ENCODE measurements at places on chromosomes 16 and 17.

- no peak for DNase-seq
Observed at GRCh38 chr17:66240013-66240412, 10.8 kb upstream of the APOH start.

- DNase-seq: no peak
Observed at GRCh38 chr16:48617711-48618148, 7.8 kb upstream of the N4BP1 start.

GRCh38 chr16:11205065-11205699, 50.8 kb downstream of the SOCS1 start:
- no peak for DNase-seq

- no peak for DNase-seq
Observed at GRCh38 chr17:46053911-46054534, 55.0 kb downstream of the STH start.

DNA sequence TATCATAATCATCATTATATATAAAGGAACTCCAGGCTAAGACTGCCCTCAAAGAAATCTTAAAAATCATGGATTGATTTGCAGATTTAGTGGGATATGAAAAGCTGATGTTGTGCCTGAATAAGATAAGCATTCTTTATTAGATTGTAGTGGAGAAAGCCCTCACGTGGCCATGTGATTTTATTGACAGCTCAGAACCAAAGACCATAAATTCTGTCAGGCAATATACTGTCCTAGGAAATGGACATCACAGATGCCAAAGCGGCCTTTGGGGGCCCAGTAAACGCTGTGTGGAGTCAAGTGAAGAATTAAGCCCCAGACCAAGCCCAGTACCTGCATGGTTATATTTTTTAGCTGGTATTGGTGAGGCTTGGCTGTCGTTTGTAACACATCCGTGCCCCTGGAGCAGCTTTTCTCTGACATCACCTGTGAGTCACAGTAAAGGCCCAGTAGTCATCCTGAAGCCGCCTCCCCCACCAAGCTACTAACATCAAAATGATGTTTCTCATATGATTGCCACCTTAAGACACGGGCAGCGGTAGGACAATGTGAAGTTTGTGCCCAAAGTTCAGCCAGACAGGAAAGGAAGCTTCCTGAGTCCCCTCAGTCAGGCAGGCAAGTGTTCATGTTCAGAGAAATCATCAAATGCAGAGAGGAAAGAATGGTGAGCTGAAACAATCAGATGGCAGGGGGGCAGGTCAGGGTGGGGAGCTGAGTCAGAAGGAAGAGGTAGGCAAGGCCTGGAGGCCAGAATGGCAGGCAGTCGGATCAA, 209.4 kb downstream of the IRX3 start:
- no peak for DNase-seq

- no peak for DNase-seq
Observed at GRCh38 chr16:81842564-81843242, 63.6 kb downstream of the PLCG2 start.

DNA sequence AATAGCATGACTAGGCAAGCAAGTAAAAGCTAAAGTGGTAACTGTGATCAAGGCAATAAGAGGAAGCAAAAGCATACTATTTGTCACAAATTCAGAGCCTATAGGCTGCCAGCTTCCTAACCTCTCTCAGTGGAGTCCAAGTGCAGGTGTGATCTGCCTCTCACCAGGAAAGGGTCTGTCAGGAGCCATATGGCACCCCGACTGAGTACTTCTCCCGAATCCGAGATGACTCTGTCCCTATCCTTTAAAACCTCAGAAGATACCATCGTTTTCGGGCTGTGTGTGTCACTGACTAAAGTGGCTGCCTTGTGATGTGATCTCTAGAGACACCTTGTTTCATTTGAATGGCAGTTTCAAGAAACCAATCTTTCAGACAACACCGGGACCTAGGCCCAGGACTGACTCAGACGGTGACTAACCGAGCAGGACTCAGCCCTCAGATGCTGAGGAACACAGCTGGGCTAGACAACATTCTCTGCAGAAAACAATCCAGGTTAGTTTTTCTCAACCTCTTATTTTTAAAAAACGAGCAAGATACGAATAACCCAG, 63.6 kb downstream of the SMG6 start:
- DNase-seq: no peak

GRCh38 chr17:29611351-29612093, 11.2 kb downstream of the CORO6 start:
- no peak for DNase-seq
